Lung (tissue), 17 donors: ENCODE measurements at places on chromosomes 11 and 22. TPM values are rescaled to one million over a fixed set of nuclear protein-coding genes. Genes with fewer than 3 reads are reported as not detected.
A peak's percentile ranks its signal among the peaks of the same experiment; 100 is the strongest.

The CARNS1 gene
- 1.5 TPM for polyA plus RNA-seq

DNA sequence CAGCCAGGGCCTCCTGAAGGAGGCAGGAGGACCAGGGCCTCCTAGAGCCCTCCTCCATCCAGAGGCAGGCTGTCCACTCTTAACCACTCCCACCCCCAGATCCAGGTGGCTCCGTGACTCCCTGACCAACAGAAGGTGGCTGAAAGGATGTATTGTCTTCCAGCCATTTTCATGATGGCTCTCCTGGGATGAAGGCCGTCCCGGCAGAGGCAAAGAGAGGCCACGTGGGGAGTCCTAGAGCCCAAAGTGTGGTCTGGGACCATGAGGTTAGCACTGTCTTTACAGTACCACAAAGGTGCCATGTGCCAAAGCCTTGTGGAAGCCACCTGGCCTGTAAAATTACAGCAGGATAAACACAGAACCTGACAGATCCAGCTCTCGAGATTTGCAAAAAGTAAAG is 42.3 kb downstream of the DUSP8 start:
- no peak for DNase-seq

The KRTAP5-8 gene
- polyA plus RNA-seq: 0.20 TPM

- no peak for DNase-seq
Observed at GRCh38 chr11:65553301-65554001, 4.7 kb downstream of the LTBP3 start.

DNA sequence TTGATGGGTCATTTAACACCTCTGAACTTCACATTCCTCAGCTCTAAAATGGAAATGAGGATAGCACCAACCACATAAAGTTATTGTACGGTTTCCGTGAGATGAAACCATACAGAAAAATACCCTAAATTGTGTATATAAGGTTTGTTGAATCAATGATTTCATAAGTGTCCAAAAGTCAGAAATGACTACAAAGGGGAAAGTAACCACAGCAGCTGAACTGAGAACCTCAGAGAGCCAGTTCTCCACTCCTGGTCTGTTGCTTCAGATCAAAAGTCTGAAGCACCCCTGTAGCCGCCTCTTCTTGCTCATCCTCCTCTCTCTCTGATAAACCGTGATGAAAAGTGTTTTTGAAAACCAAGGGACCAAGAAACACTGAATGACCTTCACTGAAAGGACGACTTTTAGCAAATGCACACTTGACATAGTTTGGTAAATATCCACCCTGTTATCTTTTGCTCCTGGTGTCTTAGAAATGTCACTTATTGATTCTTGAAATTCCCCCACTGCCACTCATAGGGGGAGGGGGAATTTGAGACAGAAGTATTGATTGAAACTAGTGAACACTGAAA is 194.5 kb downstream of the NAV2 start:
- no peak for DNase-seq

- no peak for DNase-seq
Observed at GRCh38 chr11:297586-298405, 1.5 kb downstream of the IFITM5 start.

DNA sequence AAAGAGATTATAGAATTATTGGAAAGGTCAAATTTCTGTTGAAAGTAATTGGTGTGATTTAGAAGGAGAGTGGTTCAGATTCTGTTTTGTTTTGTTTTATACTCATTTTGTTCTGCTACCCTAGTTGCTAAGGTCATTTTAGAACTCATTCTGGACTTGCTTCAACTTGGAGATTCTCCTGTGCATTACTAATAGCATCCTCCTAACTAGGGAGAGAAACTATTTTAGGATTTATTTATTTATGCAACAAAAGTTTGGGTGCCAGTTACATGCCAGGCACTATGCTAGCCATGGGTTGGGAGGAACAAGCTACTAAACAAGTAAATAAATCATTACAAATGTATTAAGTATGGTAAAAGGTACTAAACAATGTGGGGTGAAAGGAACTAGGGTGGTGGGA is 84.0 kb downstream of the YAP1 start:
- no peak for DNase-seq

- DNase-seq: no peak
Observed at GRCh38 chr11:119852741-119853140, 123.7 kb upstream of the NECTIN1 start.

The SPON1 gene
- polyA plus RNA-seq: 8.4 TPM

DNA sequence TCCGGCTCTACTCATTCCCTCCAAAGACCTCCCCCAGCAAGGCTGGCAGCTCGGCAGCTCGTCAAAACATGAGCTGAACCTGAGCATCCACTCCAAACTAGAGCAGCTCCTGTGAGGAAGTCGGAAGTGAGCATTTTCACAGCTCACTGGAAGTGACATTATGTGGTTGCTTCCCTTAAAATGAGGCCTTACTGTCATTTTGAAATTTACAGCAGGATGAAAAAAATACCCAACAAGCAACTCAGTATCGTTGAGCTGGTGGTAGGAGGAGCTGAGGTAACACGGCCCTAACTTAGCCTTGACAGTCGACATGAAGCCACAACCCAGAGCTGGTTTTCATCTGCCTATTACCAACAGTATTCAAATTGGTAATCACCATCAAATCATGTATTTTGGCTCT is 38.0 kb upstream of the ARFGAP3 start:
- DNase-seq: no peak

GRCh38 chr11:1824221-1825038 is 10.4 kb upstream of the SYT8 start:
- DNase-seq: no peak

The GSTT4 gene
- polyA plus RNA-seq: not detected

DNA sequence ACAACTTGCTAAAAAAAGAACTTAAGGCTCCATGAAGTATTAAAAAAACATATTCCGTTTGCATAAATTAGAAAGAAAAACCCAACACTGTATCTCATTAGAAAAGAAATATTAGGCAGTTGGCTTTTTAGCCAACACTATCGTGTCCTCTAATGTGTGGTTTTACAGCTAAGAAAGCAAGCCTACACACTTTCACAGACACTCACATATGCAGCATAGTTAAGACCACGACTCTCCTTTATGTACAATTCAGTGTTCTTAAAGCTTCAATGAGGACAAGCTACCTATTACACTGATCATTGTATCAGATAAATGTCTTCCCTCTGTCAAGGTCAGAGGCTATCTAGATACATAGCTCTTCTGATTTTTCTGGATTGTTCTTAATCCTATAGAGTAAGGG is 80.1 kb downstream of the PICALM start:
- DNase-seq: no peak

GRCh38 chr11:10478066-10478465 is 23.0 kb downstream of the AMPD3 start:
- no peak for DNase-seq

DNA sequence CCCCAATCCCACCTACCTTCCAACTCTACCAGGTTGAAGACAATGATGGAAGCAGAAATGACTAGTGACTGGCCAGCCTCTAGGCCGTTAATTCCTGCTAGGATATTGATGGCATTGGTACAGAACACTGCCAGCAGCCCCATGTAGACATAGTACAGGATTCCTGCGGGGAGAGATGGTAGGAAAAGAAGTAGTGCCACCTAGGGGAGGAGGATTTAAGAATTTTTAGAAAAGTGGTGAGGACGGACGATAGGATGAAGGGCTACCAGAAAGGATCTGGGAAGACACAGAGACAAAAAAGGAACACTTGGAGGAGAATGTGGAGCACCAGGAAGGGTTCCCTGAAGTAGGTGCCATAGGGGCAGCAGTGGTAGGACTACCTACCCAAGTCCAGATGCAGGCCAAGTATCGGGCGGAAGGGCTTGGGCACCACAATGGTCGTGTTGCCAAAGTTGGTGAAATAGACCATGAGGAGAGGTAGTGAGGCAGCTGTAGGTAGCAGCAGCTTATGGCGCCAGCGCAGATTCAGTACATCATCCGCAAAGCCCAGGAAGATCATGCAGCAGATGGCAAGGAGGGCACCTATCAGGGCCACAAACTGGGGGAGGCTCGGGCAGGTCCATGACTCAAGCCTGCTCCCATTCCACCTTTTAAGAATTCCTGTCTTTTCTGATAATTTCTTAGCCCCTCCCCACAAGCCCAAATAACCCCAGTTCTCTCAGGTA is 1.2 kb downstream of the DPAGT1 start:
- DNase-seq: no peak

DNA sequence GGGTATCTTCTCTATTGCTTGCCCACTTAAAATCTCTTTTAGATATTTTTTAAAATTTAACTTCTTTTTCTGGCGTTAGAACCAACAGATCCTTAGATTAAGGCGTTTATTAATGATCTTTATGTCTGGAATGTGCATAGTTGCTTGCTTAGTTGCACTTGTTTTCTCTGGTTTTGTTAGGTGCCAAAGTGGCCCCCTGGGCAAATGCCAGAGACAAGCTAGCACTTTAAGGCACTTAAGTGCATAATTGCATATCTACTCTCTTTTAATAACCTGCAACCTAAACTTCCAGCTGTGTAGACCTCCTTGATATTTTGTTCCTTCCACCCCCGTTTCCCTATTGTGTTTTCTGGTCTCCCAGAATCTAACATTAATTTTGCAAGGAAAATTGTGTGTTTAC is 3.3 kb downstream of the RBM4 start:
- no peak for DNase-seq

DNA sequence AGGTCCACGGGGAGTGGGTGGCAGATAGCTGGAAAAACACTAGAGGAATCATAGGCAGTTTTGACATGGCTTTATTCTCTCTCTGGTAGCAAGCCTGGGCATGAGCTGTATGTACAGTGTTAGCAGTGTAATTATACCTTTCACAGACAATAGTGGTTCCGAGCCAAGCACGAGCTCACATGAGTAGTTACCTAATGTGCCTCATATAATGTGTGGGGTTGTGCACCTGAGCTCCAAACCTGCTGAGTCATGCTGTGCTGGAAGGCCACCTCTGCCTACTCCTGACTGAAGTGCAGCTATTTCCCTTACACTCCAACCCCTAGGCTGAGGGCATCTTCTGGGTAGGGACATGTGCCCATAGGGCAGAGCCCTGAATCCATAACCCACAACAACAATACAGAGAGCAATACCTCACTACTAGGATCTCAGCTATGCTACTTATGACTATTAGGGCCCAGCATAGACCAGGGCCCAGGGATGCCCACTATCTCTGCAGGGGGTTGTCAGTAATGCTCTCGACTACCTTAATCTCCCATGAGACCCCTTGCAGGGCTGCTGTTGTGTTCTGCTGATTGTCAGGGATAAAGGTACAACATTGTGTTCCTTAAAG is 432.1 kb downstream of the DYNC2H1 start:
- DNase-seq: no peak

The WNT11 gene
- 2.7 TPM for polyA plus RNA-seq

DNA sequence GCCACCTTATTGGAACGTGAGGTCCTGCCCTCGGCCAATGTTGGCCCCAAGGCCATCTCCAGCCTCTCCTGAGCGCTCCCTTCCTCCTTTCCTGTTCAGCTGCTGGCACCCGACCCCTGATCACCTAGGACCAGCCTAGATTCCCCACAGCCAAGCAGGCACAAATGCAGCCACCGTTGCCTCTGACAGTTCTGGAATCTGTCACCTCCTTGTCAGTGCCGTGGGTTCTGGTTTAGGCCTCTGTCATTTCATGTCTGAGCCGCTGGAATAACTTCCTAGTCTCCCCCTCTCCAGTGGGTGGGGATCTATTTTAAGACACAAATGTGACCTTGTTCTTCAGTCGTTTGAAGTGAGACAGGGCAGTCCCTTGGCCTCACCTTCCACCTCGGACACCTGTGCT is 29.7 kb downstream of the FADS3 start:
- DNase-seq: no peak

The KCNA4 gene
- polyA plus RNA-seq: 0.35 TPM

The CTSC gene
- polyA plus RNA-seq: 137 TPM

DNA sequence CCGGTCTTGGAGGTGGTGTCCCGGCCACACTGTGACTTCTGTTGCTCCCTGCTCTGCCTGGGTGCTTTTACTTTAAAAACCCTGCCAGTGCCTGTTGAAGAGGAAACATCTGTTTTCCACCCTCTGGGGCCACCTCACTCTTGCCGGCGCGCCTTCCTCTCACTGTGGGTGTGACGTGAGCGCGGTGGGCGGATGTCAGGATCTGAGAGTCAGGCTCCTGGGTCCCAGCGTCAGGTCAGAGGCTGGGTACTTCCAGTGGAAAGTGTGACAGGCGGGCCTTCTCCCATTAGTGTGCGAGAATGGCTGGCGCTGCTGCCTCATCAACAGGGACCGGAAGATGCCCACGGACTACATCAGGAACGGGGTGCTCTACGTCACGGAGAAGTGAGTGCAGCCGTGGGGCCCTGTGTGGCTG is 54.2 kb downstream of the GRAMD4 start:
- DNase-seq: peak; percentile 44

DNA sequence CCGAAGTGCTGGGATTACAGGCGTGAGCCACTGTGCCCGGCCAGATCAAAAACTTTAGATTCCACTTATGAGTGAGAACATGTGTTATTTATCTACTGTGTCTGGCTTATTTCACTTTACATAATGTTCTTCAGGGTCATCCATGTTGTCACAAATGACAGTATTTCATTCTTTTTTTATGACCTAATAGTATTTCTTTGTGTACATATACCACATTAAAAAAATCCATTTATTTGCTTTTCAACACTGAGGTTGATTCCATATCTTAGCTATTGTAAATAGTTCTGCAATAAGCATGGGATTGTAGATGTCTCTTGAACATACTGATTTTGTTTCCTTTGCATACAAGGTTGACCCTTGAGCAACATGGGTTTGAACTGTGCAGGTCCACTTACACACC is 13.2 kb upstream of the SCGB1D1 start:
- no peak for DNase-seq

GRCh38 chr11:123382555-123383074 is 47.5 kb upstream of the GRAMD1B start:
- no peak for DNase-seq

- peak; percentile 82 for DNase-seq
Observed at GRCh38 chr11:121241343-121242211, 51.0 kb upstream of the SC5D start.

The SESN3 gene
- 4.0 TPM for polyA plus RNA-seq

DNA sequence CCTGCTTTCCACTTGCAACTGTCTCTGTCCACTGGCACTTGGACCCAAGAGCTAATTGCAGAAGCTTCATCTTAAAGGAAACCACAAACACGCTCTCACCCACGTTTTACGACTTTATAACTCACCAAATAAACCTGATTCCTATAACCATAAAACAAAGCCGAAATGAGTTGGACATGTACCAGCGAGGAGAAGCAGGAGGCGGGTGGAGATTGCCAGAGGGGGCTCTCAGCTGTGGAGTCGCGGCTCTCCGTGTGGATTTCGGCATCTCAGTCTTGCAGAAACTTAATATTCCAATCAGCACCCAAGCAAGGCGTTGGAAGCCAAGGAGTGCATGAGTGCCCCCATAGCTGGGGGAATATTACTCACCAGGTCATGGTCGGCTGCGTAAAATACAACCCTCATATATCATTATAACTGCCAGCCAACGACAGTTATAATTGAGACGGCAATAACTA is 483.6 kb downstream of the MN1 start:
- DNase-seq: no peak
